ENCODE measurements at places on chromosomes 5 and 9.
A peak's percentile ranks its signal among the peaks of the same experiment; 100 is the strongest.

DNA sequence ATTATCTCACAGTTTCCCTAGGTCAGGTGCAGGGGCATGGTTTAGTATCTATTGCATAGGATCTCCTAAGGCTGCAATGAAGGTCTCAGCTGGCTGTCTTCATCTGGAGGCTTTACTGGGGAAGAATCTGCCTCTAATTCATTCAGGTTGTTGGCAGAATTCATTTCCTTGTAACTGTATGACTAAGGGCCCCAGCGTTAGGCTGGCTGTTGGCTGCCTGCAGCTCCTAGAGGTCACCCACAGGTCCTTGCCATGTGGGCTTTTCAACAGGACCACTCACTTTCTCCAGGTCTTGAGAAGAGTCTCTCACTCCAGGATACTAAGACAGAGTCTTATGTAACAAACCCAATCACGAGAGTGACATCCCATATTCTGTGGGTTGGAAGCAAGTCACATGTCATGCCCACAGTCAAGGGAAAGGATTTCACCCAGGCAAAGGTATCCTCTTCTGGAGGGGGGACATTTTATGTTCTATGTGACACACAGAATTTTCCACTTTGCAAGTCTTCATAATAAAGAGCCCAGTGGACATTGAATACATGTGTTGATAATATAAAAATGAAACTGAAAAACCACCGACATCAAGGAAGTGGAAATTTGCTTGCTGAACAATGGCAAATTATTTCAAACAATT lies 38.2 kb downstream of the HMHB1 start:
- no peak for DNase-seq

DNA sequence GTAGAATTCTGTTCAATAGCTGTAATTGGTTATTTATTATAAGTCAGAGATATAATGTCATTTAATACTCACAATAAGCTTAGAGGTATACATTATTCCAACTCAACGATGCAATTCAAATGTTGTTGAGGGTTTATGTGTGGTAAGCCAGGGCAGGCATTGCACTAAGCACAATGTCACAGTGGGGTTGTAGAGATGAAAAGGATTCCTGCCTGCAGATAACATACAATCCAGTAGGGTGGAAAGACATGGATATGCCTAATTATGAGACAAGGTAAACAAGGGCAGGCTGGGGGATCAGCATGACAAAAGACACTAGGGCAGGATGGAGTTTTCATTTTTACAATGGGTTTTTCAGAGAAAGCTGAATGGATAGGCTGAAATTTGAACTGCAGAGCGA lies 98.7 kb upstream of the PALM2AKAP2 start:
- DNase-seq: no peak

DNA sequence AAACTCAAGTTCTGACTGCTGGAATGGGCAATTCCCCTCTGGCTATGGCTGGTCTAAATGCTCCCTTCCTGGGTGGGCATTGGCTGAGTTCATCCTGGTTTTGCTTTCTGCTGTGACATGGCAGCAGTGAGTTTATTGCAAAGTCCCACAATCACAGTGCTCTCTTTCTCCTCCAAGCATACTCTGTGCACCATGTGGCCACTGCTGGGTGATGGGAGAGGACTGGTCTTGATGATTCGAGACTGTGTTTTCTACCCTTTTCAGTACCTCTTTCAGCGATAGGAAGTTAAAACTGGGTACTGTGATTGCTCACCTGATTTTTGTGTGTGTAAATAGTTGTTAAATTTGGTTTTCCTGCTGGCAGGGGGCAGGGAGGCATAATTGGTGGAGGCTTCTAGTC lies 49.7 kb downstream of the FER start:
- no peak for DNase-seq

GRCh38 chr5:53022930-53023511 lies 33.9 kb downstream of the ITGA2 start:
- no peak for DNase-seq

GRCh38 chr9:87863882-87864465 lies 18.7 kb upstream of the SPATA31E1 start:
- DNase-seq: no peak

DNA sequence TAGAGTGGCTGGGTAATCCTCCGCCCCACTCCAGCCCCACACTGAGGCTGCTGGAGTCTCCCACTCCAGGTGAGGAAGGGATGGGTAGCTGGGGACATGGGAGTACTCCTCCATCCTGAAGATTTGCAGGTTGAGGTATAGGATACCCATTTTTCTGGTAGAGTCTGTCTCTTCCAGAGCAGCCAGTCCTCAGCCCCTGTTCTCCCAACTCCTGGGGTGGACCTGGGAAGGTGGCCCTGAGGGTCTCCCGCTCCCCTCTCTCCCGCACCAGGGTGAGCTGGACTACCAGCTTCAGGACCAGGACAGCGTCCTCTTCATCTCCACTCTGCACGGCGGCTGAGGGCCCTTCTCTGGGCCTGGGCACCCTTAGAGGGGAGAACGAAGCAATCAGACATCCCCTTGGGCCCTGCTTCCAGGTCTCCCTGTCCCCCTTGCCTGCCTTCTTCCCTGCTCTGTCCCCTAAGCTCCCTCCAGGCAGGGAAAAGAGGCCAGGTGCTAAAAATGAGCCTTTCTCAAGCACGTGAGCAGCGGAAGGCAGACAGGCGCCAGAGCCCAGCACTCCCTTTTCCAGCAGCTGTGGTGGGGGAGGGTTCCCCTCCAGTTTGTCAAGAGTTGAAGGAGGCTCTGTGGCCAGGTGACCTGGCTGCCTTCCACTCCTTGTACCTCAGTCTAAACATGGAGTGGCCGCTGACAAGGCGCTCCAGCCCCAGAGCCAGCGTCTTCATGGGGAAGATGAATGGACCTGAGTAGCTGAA lies 18.4 kb downstream of the URM1 start:
- DNase-seq: no peak

DNA sequence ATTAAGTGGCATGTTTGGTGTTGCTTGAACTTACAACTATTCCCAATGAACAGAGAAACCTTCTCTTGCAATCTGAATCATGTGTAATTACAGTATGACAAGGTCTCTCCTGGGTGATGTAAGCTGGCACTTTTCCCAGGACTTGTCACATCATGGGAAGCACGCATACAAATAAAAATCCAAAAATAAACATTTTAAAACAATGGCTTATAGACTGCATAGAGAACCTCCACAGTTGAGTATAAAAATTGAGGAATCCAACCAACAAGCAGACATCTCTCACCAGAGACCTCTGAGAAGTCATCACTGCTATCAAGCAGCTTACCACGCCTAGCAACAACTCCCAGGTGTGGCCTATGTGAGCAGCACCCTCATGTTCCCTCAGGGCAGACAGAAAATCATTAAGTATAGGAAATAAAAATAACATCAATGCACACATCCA lies 3.9 kb downstream of the MLLT3 start:
- peak; percentile 61 for DNase-seq

DNA sequence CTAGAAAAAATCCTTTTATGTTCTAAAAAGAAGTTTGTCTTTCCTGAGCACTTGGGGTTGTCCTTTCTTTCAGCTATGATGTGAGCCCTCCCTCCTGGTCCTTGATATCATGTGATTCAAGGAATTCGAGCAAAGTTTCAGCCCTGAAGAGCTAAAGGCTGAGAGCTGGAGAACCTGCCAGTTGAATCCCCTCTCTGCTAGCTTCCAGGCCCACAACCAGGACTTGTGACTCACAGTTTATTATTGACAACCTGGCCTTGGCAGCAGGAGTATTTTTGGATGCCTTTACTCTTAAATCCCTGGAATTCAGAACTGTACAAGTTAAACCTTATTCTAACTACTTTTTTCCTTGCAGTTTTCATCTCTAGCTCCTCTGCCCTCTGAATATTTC lies 182.8 kb downstream of the SPOCK1 start:
- DNase-seq: no peak

- DNase-seq: peak; percentile 95
Observed at GRCh38 chr5:14445576-14446290, 135.9 kb upstream of the OTULINL start.

- no peak for DNase-seq
Observed at GRCh38 chr9:116726602-116727001, 39.5 kb downstream of the TRIM32 start.

DNA sequence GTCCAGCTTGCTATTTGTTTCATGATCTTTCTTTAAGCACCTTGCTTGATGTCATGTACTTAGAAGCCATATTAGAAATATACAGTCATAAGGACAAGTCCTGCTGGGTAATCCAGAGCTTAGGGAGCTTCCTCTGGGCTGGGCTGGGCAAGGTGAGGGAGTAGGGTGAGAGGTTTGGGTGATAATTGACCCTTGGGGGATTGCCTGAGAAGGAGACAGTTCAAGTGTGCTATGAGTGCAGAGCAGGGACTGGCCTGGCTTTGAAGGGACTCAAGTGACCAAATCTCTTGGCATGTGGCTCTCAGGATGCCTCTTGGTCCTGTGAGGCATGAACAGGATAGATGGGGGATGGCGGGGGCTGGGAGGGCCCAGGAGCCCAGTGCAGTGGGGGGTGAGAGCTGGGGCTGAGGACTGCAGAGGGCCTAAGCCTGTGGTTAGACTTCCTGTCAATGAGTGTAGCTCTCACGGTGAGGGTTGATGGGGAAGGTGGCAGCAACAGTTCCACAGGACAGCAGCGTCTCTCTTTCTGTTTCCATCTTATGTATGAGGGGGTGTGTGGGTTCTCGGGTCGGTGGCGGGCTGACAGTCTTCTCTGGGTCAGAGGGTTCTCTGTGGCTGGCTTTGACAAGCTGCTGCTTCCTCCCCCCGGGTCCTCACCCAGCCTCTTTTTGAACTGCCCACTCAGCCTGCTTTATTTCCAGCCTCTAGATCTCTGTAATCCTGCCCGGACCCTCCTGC lies 53.5 kb downstream of the RGS3 start:
- no peak for DNase-seq

DNA sequence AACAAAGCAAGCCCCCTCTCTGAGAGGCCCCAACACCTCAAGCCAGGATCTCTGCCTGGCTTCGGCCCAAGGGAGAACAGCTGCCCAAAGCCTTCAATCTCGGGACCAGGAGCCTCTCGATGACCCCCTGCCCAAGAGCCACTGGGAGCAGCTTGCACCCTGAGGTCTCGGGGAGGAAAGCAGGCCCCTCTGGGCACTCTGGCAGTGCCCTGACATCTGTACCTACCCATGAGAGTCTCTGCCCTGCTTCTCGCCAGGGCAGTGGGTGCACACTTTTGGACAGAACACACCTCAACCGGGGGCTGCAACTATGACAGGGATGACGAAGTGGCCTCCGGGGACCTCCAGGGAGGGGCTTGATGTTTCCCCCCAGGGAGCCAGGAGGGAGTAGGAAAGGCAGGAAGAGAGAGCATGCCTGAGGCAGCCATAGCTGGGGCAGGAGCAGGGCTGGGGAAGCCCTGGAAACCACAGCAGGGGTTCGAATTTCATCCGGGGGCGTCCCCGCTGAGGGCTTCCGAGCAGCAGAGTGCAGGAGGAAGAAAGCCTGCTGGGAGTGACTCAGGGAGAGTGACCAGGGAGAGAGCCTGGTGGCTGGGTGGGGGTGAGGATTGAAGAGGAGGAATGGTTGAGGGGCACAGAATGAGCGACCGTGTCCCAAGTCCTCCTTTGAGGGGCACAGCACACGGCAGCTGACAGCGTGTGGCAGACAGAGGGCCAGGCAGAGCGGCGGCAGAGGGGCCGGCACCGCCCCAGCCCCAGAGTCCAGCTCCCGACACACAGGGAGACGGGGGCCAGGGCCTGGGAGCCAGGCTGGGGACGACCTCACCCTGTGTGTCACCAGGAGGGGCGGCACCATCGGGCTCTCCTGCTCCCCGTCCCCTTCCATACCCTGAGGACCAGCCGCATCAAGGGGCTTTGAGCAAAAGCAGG lies 1.8 kb downstream of the LPCAT1 start:
- DNase-seq: no peak

GRCh38 chr5:22900801-22901310 lies 47.7 kb upstream of the CDH12 start:
- DNase-seq: no peak

DNA sequence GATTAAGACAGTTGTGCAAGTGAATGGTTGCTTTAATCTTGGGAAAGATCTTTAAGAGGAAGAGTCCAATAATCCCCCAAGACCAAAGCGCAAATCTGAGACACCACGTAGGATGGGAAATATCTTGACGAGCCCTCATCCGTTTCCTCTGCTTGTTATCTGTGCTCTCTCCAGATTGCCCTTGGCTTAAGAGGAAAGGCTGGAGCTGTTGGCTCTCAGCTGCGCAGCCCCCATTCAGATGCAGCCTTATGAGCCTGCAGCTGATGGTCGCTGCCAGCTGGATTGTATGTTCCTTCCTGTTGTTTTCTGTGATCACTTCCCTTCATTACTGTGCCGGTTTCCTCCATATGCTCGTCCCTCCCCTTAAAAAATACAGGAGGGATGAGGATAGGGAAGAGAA lies 47.7 kb downstream of the PWWP2A start:
- no peak for DNase-seq

GRCh38 chr5:152094716-152095115 lies 170.1 kb upstream of the GLRA1 start:
- no peak for DNase-seq

DNA sequence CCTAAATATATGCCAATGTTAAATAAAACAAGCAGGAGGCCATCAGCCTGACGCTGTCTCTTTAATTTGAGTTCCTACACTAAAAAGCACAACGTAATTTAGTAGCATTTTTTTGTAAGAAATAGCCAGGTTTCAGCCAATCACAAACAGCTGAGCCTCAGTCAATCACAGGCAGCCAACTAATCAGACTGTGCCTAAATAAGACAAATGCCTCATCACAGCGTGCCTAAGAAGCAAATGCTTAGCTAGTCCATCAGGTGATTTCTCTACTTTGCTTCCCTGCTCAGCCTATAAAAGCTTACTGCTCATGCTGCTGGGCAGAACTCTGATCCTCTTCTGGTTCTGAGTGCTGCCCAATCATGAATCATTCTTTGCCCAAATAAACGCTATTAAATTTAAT lies 38.3 kb upstream of the RORB start:
- no peak for DNase-seq

- DNase-seq: no peak
Observed at GRCh38 chr5:55421074-55421529, 113.3 kb downstream of the MTREX start.

- no peak for DNase-seq
Observed at GRCh38 chr9:114266969-114267368, 55.9 kb upstream of the ORM1 start.

GRCh38 chr5:90548069-90548593 lies 10.5 kb upstream of the ADGRV1 start:
- DNase-seq: peak; percentile 91

GRCh38 chr9:89309608-89310474 lies 1.2 kb upstream of the CKS2 start:
- DNase-seq: no peak

- DNase-seq: no peak
Observed at GRCh38 chr9:128419061-128419925, 1.4 kb upstream of the CERCAM start.

- no peak for DNase-seq
Observed at GRCh38 chr5:154861946-154862345, 3.5 kb downstream of the CNOT8 start.

GRCh38 chr9:130975932-130976841 lies 32.8 kb upstream of the LAMC3 start:
- no peak for DNase-seq

- DNase-seq: no peak
Observed at GRCh38 chr5:3302228-3302627, 293.4 kb upstream of the IRX1 start.

DNA sequence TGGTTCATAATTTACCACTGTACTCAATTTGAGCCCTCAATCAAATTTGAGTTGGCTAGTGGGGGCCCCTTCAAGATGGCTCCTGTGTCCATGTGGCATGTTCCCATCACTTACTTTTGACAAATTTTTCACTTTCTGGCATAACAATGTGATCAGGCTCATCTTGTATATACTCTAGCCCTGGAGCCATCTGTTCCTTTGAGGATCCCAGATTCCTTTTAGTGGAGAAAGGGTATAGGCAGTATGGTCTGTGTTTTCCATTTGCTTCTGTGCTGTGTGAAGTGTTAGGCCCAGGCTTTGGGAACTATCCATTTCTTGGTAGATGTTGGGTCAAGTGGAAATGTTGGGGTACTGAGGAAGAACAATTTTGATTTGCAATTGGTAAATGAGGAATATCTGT lies 45.7 kb downstream of the SH3GL2 start:
- DNase-seq: no peak
